Esophagus squamous epithelium (tissue), 5 donors: ENCODE measurements at places on chromosomes 6 and 20.

DNA sequence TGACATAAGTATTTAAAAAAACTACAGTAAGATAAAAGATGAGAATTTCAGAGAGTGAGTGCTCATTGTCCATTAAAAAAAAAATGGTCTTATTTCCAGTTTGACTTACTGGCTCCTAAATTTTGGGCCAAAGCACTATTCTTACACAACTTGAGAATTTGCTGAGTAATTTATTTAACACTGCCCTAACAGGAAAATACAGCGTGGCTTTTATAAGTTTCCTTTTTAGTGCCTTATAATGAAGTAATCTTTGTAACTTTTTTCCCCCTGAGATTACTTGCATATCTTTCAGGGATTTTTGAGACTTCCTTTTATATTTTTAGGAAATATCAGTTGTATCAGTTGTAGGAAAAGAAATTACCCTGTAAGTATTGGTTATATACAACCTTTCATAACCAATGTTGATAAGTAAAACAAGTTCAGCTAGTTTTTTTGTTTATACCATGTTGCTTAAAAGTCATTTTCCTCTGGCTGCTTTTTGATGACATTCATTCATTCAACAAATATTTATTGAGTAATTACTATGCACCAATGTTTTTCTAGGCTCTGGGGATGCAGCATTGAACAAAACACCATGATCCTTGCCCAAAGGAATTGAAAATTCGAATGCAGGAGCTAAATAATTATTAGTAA lies 106.4 kb upstream of the SGK1 start:
- no peaks in the 10 kb centered on the region for H3K27me3 ChIP-seq
- H3K27ac ChIP-seq, result peak overlapping the region; percentile 13
- H3K4me3 ChIP-seq, result no peak overlapping the region
- no peaks in the 10 kb centered on the region for H3K36me3 ChIP-seq

DNA sequence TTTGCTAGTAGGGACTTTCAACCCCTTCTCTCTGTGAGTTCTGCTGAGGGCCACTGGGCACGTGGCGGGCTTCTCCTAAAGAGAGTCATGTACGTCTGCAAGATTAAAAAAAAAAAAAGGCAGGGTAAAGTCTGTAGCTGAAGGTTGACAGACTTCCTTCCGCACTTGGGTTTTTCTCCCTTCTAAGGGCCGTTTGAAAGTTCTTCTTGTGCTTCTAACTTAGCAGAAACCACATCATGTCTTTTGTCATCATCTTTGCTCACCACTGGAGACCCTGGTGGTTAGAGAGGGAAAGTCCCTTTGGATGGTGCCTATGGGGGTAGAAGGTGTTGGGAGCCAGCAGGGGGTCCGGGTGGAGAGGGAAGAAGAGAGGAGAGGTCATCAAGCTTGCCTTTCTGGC lies 31.4 kb downstream of the PRDM1 start:
- no peak overlapping the region for H3K27ac ChIP-seq
- H3K4me3 ChIP-seq, result no peak overlapping the region
- H3K4me1 ChIP-seq, result peaks cover 22% of the 10 kb centered on the region
- DNase-seq, result no peak
- H3K27me3 ChIP-seq, result no peaks in the 10 kb centered on the region

GRCh38 chr20:21554376-21554890 lies 40.6 kb upstream of the NKX2-2 start:
- H3K4me3 ChIP-seq, result no peak overlapping the region
- no peak for DNase-seq
- no peaks in the 10 kb centered on the region for H3K4me1 ChIP-seq
- H3K27ac ChIP-seq, result no peak overlapping the region
- no peaks in the 10 kb centered on the region for H3K27me3 ChIP-seq

GRCh38 chr20:1803061-1803931 lies 91.9 kb upstream of the SIRPA start:
- H3K27ac ChIP-seq, result peak overlapping the region; percentile 62
- DNase-seq, result peak; percentile 29
- H3K36me3 ChIP-seq, result no peaks in the 10 kb centered on the region
- peaks cover 19% of the 10 kb centered on the region for H3K27me3 ChIP-seq
- H3K4me1 ChIP-seq, result peaks cover 47% of the 10 kb centered on the region

DNA sequence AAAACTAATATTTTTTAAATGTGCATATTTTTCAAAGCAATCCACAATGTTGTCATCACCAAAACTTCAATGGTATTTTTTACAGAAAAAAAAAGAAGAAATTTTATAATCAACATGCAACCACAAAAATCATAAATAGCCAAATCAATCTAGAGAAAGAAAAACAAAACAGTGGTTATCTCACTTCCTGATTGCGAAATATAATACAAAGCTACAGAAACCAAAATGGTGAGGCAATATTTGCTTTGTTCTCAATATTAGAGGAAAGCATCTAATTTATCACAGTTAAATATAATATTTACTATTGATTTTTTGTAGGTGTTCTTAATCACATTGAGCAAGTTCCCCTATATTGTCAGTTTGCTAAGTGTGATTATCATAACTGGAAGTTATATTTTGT lies 720.7 kb upstream of the ADGRB3 start:
- DNase-seq, result no peak
- H3K27me3 ChIP-seq, result no peaks in the 10 kb centered on the region
- no peak overlapping the region for H3K27ac ChIP-seq
- no peak overlapping the region for H3K4me3 ChIP-seq
- H3K36me3 ChIP-seq, result no peaks in the 10 kb centered on the region
